ENCODE measurements at places on chromosomes 6 and 20.

DNA sequence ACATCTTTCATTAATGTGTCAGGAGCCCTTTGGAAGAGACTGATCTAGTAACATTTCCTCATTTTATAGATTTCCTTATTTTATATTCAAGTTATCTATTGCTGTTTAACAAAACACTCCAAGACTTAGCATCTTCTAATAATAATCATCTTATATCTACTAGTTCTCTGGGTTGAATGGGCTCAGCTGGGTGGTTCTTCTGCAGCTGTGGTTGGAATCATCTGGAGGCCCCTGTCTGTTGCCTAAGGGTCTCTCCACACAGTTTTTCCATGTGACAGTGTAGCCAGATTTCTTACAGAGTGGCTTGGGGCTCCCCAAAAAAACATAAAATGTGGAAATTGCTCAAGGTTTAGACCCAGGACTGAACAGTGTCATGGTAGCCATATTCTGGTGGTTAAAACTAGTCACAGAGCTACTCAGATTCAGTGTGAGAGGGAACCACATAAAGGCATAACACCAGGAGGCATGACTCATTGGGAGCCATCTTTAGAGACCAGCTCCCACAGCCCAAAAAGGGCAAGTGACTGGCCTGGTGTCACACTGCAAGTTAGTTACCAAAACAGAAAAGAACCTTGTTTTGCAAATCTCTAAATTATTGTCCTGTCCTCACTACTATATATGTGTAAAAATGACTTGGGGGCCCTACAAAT lies 11.5 kb downstream of the SLC2A10 start:
- no peak for DNase-seq

- no peak for DNase-seq
These were observed 107.0 kb upstream of the SMLR1 start for GRCh38 chr6:130720076-130720715.

DNA sequence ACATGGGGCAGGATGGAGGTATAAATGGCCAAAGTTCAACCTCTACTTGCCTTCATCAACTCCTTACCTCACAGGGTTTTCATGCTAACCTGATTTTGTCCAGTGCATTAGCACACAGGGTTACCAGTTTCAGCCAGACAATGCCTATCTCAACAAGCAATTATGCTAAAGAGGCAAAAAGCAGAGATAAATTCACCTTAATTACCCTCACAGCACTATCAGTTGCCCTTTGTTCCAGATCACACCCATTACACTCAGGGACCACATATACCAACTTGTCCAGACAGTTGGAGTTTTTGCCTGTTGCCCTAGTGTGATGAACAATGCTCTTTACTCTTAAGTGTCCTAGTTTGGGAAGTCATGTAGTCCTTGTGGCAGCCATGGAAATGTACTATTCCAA lies 174.5 kb upstream of the MOCS1 start:
- no peak for DNase-seq

- DNase-seq = no peak
These were observed 20.9 kb downstream of the FAM8A1 start for GRCh38 chr6:17621003-17621402.

GRCh38 chr6:165055231-165055630 lies 254.2 kb downstream of the C6orf118 start:
- DNase-seq = no peak

All from mesothelial cell of epicardium (in vitro differentiated cells).